ENCODE measurements at places on chromosomes 4 and X. TPM values are rescaled to one million over a fixed set of nuclear protein-coding genes. Genes with fewer than 3 reads are reported as not detected.

The TREX2 gene
- not detected for total RNA-seq

The NAP1L5 gene
- 1.5 TPM for total RNA-seq

The ZNF41 gene
- total RNA-seq, result 8.3 TPM

The KDR gene
- 6.5 TPM for total RNA-seq

The DCAF8L1 gene
- not detected for total RNA-seq

The RNF128 gene
- 28.0 TPM for total RNA-seq

The XK gene
- 27.8 TPM for total RNA-seq

The HDAC8 gene
- 25.7 TPM for total RNA-seq

The F9 gene
- total RNA-seq, result 0.12 TPM

The RNF4 gene
- total RNA-seq, result 51.1 TPM

The ARMCX2 gene
- total RNA-seq, result 6.7 TPM

The IL9R gene
- total RNA-seq, result 0.50 TPM

The TLR3 gene
- 48.6 TPM for total RNA-seq

The PAK3 gene
- total RNA-seq, result 0.25 TPM

The SRPX gene
- total RNA-seq, result 7.6 TPM

The FAM193A gene
- 25.8 TPM for total RNA-seq

The PABPC1L2B gene
- not detected for total RNA-seq
